T-helper 17 cell (primary cell): ENCODE measurements at places on chromosomes 2 and 18.

DNA sequence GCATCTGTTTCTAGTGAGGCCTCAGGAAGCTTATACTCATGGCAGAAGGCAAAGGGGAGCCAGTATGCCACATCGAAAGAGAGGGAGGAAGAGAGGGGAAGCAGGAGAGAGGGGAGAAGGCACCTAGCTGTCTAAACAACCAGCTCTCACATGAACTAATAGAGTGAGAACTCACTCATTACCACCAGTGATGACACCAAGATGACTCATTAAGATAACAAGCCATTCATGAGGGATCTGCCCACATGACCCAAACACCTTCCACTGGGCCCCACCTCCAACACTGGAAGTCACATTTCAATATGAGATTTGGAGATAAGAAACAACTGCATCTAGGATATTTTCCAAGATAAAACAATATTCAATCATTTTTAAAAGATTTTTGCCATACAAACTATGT lies 753.9 kb upstream of the ZEB2 start:
- no peak for DNase-seq
- no peak overlapping the region for H3K4me3 ChIP-seq
- H3K27ac ChIP-seq = no peak overlapping the region
- no peaks in the 10 kb centered on the region for H3K27me3 ChIP-seq
- H3K36me3 ChIP-seq = no peaks in the 10 kb centered on the region

GRCh38 chr2:64219149-64219548 lies 74.9 kb upstream of the PELI1 start:
- H3K4me1 ChIP-seq = peaks cover 13% of the 10 kb centered on the region
- H3K27me3 ChIP-seq = no peaks in the 10 kb centered on the region
- DNase-seq = no peak
- no peak overlapping the region for H3K27ac ChIP-seq
- no peaks in the 10 kb centered on the region for H3K36me3 ChIP-seq

- peaks cover 12% of the 10 kb centered on the region for H3K4me1 ChIP-seq
- H3K4me3 ChIP-seq = no peak overlapping the region
- no peak overlapping the region for H3K27ac ChIP-seq
- no peaks in the 10 kb centered on the region for H3K36me3 ChIP-seq
Measured at GRCh38 chr2:8242739-8243138, 439.1 kb upstream of the ID2 start.

GRCh38 chr2:56741601-56742102 lies 557.9 kb downstream of the CCDC85A start:
- no peak for DNase-seq
- H3K36me3 ChIP-seq = no peaks in the 10 kb centered on the region
- H3K4me3 ChIP-seq = no peak overlapping the region
- H3K27ac ChIP-seq = no peak overlapping the region
- H3K4me1 ChIP-seq = no peaks in the 10 kb centered on the region

DNA sequence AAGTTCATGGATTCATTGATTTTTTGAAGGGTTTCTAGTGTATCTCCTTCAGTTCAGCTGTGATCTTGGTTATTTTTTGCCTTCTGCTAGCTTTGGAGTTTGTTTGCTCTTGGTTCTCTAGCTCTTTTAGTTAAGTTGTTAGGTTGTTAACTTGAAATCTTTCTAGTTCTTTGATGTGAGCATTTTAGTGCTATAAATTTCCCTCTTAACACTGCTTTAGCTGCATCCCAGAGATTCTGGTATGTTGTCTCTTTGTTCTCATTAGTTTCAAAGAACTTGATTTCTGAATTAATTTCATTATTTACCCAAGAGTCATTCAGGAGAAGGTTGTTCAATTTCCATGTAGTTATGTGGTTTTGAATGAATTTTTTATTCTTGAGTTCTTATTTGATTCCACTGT lies 210.6 kb downstream of the IRS1 start:
- H3K4me3 ChIP-seq = no peak overlapping the region
- H3K4me1 ChIP-seq = no peaks in the 10 kb centered on the region
- H3K27ac ChIP-seq = no peak overlapping the region
- no peaks in the 10 kb centered on the region for H3K36me3 ChIP-seq
- H3K27me3 ChIP-seq = no peaks in the 10 kb centered on the region
- DNase-seq = no peak

GRCh38 chr2:12045864-12046291 lies 299.4 kb downstream of the LPIN1 start:
- no peak overlapping the region for H3K4me3 ChIP-seq
- DNase-seq = no peak
- H3K4me1 ChIP-seq = peaks cover 26% of the 10 kb centered on the region
- H3K36me3 ChIP-seq = no peaks in the 10 kb centered on the region
- H3K27me3 ChIP-seq = no peaks in the 10 kb centered on the region
- H3K27ac ChIP-seq = no peak overlapping the region
